ENCODE measurements at places on chromosomes 13 and 19.

DNA sequence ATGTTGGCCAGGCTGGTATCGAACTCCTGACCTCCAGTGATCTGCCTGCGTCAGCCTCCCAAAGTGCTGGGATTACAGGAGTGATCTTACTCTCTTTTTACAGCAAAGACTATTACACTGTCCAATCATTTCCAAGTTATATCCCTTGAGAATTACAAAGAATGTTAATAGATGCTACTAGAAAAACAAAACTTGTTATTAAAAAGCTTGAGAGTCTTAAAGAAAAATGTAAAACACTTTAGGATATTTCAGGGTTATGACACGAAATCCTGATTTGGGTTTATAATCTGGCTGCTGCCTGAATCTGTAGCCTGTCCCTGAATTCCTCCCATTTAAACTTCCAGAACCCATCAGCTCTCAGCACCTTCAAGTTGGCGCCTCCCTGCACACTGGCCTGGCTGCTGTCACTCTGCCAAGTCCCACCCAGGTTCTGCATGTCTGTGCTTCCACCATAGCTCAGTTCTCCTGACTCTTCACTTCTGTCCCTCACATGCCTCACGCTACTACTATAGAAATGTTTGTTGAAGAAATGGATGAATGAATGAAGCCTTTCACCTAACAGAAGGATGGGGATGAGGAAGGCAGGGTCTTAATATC is 55.8 kb upstream of the RFXAP start:
- DNase-seq = no peak

DNA sequence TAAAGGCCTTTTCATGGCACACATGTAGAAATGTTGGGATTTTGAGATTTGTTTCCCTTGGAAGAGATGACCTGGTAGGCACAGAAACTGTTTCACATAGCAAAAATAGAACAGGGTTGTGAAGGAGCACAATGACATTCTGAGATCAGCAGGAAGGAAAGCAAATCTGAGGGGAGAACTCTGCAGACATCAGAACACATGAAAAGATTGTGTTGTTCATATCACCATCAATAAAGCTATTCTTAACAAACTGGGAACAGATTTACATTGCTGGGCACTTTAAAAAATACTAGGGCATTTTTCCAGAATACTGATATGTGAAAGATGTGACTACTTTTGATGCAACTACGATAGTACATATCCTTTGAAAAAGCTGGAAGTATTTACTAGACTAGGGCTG is 481.7 kb downstream of the MYO16 start:
- DNase-seq = no peak

DNA sequence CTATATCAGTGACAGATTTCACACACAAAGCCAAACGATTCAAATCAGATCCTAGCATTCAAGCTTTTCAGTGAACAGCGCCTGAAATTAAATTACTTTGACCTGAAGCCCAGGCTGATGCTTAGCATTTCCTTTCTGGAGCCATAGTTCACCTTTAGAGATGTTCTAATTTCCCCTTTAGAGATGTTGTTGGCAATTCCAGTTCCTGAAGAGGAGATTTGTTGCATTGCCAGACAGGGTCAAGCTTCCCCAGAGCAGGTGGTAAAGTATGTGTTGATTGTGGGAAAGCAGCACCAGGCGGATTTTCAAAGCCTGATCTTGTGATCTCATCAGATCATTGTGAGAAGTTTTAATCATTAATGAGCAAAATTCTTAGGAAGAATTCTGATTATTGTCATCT is 609.8 kb upstream of the KLF12 start:
- no peak for DNase-seq

DNA sequence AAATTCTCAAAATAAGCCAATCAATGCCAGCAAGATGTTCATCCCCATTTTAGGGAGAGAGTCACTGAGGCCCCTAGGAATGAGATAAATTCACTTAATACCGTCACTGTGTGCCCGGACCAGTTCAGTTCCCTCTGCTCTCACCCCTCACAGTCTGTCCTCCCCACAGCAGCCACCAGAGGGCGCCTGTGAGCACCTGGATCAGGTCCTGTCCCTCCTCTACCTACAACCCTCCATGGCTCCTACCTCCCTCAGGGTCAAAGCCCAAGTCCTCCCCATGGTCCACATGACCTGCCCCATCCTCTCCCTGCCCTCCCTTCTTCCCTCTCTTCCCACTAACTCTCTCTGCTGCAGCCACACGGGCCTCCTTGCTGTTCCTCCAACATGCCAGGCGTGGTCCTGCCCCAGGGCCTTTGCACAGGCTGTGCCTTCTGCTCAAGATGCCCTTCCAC is 42.0 kb upstream of the NFIC start:
- DNase-seq = peak; percentile 61

GRCh38 chr19:29211562-29212355 is 1.2 kb downstream of the UQCRFS1 start:
- DNase-seq = peak; percentile 12

- no peak for DNase-seq
These were observed 9.3 kb downstream of the TMEM143 start for GRCh38 chr19:48354332-48354992.

DNA sequence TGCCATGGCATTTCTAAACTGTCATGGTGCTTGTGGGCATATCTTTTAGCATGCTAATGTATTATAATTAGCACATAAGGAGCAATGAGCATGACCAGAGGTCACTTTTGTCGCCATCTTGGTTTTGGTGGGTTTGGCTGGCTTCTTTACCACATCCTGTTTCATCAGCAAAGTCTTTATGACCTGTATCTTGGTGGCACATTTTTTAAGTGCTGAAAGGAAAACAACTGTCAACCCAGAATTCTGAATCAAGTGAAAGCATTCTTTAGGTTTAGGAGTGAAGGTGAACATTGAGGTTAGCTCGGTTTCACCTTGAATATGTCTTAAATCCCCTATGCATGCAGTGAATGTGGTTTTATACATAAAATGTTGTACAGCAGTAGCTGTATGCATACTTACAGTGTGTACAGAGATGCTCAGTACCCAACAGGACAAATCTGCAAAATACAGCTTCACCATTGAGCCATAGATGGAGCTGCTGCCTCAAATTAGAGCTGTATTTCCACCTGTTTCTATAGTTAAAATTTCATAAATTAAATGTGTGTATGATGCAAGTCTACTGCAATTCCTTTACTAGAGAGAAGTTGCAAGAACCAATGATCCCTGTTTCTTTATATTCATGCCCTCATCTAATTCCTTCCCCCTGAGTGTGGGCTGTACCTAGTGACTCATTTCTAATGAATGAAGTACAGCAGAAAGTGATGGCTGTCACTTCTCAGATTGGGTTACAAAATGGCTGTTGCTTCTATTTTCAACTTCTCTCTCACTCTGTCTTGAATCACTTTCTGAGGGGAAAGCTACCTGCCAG is 25.2 kb upstream of the IGSF23 start:
- peak; percentile 91 for DNase-seq

- no peak for DNase-seq
These were observed 7.0 kb downstream of the PGLYRP1 start for GRCh38 chr19:46015687-46016425.

DNA sequence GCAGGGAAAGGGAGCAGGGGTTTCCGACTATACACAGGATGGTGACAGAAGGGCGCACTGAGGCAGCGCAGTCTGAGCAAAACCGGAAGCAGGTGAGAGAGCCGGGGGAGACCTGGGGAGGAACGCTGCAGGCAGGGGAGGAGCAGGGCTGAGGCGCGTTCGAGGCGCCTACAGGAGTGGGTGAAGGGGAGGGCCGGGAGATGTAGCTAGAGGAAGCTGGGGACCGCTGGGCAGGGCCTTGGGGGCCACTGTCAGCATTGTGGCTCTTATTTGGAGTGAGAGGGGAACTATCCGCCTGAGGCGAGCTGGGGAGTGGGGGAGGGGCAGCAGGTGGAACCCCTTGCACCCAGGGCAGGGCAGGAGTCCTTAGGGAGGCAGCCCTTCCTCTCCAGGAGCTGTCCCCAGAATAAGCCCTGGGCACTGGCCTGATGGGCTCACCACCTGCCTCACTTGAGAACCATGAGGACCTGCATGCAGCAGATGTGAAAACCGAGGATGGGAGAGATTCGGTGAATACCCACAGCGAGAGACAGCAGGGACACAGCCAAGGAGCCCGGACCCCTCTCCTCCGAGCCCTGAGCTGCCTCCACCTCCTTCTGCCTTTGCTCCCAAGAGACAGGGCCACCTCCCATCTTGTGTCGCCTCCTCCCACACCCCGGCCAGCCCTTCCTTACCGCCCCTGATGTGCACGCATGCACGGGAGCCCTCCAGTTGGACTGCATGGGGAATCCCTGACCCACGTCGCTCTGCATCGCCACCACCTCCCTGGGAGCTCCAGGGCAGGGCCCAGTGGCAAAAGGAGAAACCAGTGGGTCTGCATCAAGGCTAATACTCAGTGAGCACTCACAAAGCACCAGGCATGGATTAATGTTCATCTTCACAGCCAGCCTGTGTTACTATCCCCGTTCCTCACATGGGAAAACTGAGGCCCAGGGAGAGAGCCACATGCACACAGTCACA is 10.3 kb downstream of the AKT2 start:
- peak; percentile 43 for DNase-seq

GRCh38 chr13:25867038-25867437 is 184.8 kb downstream of the SHISA2 start:
- DNase-seq = no peak

DNA sequence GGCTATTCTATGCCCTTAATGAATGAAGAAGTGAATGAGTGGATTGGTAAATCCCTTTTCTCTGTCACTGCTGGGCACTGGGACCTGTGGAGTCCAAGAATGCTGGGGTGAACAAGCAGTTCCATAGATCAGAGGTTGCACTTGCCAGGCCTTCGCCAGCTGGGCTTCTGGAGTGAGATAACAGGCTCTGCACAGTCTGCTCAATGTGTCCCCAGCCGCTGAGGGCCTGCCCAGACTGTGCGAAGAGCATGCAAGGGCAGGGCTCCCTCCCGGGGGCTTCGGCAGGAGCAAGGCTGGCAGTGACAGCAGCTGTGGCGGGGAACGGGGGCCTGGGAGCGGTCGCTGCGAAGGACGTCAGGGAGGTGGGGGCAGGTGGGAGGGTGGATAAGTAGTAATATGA is 51.3 kb downstream of the ZNF536 start:
- no peak for DNase-seq

GRCh38 chr19:31430381-31430780 is 81.1 kb upstream of the TSHZ3 start:
- DNase-seq = no peak

GRCh38 chr13:28492569-28493367 is 2.2 kb downstream of the FLT1 start:
- peak; percentile 26 for DNase-seq

- no peak for DNase-seq
These were observed 117.9 kb upstream of the GPR12 start for GRCh38 chr13:26878438-26878837.

DNA sequence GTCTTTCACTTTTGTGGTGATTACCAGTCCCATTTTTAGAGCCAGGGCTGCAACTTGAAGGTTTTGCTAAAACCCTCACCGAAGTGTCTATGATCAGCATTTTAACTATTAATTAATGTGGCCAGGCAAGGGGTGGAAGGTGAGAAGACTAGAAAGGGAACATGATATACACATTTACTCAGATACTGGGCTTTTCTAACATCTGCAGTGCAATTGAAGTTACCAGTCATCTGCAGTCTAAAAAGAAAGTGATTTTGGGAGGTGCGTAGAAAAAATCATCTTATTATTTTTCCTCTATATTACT is 481 bp downstream of the ALOX5AP start:
- no peak for DNase-seq

GRCh38 chr19:39351537-39352064 is 9.4 kb downstream of the SAMD4B start:
- peak; percentile 21 for DNase-seq

DNA sequence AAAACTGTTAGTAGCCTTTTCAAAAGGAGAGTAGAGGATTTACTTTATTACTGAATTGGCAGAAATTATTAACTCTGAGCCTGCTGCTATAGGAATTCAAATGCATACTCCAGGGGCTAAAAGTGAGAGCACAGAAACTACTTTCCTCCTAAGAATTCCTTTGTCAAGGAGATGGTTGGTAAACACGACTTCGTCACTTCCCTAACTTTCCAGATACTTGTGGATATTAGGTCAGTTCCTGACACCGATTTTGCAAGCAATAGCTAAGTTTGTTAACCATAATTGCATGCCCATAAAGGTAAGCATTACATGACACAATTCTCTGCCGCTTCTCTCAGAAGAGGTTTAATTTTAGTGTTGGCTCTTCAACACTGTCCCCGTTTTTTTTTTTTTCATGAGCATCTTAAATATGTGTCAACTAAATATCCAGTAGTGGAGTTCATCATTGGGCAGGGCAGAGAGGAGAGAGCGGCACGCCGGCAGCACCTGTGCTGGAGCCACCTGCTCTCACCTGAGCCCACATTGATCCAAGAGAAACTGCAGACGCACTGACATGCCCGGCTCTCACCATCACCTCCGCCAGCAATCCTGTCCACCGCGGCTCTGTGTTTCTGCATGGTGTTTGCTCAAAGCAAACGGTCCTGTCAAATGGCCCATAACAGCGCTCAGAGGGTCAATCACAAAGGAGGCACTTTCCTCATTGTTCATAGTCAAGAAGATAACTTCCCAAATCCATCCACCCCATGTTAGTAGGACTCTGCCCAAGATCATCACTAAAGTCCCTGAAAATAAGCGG is 2.6 kb downstream of the MED26 start:
- no peak for DNase-seq

- DNase-seq = no peak
These were observed 85.3 kb upstream of the MYCBP2 start for GRCh38 chr13:77412116-77412635.

GRCh38 chr13:91046715-91047327 is 300.7 kb upstream of the MIR17HG start:
- no peak for DNase-seq

Measured in inflammatory macrophage (primary cell).